ENCODE measurements at places on chromosomes 3 and 15.

DNA sequence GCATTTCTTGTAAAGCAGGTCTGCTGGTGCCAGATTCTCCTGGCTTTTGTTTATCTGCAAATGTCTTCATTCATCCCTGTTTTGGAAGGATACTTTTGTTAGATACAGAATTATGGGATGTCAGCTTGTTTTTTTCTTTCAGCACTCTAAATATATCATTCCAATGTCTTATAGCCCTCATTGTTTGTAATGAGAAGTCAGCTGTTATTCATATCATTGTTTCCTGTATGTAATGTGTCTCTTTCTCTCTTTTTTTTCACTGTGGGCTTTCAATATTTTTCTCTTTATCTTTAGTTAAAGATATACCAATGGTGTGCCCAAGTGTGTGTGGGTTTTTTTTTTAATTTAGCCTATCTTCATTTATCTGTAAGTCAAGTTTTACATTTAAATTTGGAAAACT lies 65.6 kb upstream of the DCP1A start:
- DNase-seq: no peak

GRCh38 chr3:143436231-143436930 lies 316.8 kb downstream of the CHST2 start:
- DNase-seq: no peak

DNA sequence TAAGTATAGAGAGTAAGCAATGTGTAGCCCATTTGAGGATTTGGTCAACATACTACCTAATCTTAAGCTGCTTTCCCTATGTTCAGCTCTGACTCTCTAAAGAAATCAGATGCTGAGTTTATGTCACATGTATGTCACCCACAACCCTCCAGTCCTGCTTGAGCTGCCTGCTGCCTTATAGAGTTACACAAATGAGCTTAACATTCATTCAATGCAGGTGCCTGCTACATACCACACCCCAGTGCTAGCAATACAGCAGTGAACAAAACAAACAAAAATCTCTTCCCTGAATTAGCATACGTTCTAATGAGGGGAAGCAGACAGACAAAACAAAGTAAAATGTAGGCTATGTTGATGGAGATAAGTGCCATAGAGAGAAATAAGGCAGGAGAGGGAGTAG lies 93.0 kb downstream of the HHLA2 start:
- no peak for DNase-seq

DNA sequence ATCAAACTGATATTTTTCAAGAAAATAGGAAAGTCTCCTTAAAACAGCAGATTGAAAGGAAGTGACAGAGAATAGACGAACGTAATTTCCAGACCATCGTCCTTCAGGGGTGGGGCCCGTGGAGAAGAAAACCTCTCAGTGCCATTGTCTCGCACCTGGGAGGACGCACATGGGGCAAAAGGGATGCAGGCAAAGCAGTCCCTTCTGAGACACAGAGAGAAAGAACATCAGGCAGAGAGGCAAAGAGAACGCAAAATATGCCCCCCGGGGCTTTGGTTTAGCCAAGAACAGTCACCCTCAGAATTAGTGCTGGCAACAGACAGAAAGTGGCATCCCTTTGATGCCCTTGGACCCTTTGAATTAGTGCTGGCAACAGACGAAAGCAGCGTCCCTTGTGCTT lies 37.0 kb downstream of the MUC20 start:
- DNase-seq: no peak
